Stimulated activated CD8-positive, alpha-beta memory T cell treated with anti-CD3 and anti-CD28 coated beads, Interleukin-7, amount 100 ng/mL, for 24 hours (primary cell): ENCODE measurements at places on chromosomes 3 and 15.

DNA sequence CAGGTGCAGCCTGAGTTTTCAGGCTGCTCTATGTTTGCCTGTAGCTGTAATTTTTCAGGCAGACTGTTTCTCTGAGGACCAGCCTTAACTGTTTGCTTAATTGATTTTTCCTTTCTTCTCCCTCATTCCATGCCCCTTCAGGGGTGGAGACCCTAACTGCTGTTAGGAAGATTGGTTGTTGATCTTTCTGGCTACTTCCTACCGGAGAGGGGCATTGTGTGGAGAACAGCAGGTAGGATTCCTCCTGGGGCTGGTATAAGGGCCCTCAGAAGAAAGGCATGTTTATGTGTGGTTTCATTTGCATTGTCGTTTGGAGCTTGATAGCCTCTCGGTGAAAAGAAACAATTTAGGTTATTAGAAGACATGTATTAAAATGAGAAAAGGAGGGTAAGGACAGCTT lies 56.9 kb upstream of the GOLGA6L2 start:
- no peak for DNase-seq

- no peak for DNase-seq
These were observed 115.2 kb upstream of the TP63 start for GRCh38 chr3:189516039-189516438.

DNA sequence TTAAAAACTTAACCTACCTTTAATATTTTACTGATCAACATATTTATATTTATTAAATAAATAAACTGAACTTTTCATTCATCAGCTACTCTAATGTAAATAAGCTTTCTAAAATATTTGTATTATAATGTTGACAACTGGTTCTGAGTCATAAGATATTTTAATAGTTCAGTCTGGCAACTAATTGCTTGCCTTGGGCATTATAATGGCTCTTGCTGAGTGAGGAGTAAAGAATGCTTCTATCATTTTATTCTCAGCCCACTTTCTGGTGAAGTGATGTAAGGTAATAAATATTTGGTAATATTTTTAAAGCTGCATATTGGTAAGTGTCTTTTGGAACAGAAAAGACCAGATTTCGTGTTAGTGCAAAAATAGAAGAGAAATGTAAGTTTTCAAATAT lies 81.5 kb downstream of the DIPK2A start:
- DNase-seq = no peak

- DNase-seq = no peak
These were observed 88.0 kb upstream of the ROPN1 start for GRCh38 chr3:124079912-124080276.

DNA sequence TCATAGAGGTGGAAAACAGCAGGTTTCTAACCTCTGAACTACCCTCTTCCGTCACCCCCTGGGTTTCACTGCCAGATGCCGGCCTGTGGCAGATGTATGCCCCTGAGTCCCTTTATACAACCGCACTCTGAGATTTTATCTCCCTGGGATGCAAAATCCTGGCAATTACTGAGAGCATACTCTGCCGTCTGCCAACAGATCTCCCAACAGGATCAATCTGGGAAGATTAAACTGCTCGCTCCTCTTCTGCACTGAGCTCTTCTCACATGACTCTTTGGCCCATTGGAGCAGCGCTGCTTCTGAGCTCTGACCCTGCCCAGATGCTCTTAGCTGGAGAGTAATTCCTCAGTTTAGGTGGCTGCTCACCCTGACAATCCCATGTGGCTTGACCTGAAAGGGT lies 133.2 kb downstream of the LIPC start:
- DNase-seq = no peak

DNA sequence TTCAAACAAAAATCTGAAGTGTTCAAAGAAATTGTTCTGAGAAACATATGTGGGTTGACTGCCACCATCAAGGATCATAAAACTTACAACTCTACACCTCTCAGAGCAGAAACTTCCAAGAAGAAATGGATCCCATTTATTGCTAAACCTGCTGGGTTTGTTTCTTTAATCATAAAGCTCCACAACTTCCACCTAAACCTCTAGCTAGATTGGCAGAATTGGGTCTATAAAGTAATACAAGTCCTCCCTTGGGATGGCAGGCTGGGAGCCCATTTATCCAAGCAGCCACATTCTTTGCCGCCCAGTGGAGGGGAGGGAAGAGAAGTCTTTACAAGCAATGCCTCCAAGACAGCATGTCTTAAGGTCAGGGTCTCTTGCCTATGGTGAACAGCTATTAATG lies 40.5 kb upstream of the CMTM8 start:
- no peak for DNase-seq

DNA sequence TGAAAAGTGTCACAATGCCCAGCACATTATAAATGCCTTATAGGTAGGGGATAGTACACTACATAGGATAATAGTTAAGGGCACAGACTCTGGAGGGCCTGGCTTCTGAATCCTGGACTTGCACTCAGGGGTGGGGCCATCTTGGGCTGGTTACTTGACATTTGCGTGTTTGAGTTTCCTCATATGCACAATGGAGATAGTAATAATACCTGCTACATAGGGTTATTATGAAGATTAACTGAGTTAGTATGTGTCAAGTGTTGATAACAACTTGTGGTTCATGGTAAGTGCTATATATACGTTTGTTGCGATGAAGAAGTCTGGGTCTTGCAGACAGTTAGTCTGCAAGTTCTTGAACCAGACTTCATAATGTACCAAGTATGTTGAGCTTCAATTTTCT lies 37.0 kb downstream of the MITF start:
- DNase-seq = no peak

DNA sequence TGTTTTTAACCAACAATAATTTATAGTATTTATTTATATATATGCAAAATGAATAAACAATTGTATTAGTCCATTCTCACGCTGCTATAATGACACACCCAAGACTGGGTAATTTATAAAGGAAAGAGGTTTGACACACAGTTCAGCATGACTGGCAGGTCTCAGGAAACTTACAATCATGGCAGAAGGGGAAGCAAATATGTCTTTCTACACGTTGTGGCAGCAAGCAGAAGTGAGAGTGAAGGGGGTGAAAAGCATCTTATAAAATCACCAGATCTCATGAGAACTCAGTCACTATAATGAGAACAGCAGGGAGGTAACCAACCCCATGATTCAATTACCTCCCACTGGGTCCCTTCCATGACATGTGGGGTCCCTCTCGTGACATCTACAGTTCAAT lies 162.8 kb upstream of the SLITRK3 start:
- no peak for DNase-seq

GRCh38 chr3:24601066-24601939 lies 106.7 kb upstream of the THRB start:
- no peak for DNase-seq

DNA sequence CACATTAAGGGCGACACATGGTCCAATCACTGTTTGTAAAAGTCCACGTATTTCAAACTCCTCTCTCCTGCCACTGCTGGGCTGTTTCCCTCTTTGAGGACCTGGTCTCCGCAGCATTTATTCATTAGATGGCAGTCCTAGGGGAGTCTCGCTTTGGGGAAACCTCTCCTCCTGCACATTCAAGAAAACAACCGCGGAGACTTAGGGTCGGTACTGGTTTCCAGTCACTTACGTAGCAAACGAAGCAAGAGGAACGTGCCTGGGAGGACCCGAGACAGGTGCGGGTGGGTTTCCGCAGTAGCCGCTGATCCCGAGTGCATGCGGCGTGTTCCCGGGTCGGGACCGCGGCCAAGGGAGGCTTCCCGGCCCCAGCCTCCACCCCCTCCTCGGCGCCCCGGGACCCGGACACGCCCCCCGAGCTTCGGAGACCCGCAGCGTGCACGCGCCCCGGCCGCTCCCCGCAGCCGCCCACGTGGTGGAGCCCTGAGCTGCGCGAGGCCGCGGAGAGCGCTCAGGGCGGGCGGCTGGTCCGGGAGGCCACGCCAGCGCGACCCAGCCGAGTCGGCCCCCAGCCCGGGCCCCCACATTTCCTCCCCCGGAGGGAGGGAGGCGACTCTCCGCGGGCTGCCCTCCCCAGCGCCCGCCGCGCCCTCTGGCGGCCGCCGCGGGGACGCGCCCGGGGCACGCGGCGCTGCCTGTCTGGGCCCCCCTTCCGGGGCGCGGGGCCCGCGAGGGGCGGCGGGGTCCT lies 1.1 kb upstream of the IGF1R start:
- peak; percentile 50 for DNase-seq

- DNase-seq = no peak
These were observed 40.0 kb downstream of the ATP2C1 start for GRCh38 chr3:130933801-130934345.

DNA sequence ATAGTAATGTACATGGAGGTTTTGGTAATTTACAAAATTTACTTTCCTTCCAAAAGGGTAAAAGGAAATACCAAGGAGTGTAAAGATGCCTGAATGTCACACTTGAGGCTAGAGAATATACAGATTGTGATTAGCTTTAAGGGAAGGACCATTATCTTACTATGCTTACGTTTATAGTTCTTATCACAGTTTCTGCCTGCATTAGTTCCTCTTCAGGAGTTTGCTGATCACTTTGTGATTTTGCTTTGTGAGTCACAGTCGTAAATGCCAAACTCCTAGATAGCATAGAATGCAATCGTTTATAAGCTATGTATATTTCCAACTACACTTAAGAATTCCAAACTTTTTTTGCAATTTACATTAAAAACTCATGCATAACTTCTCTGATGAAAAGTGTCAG lies 1034.6 kb downstream of the DIPK2A start:
- DNase-seq = no peak

- no peak for DNase-seq
These were observed 66.1 kb upstream of the RORA start for GRCh38 chr15:61295239-61295638.

GRCh38 chr15:99434506-99435112 lies 131.2 kb upstream of the MEF2A start:
- no peak for DNase-seq

DNA sequence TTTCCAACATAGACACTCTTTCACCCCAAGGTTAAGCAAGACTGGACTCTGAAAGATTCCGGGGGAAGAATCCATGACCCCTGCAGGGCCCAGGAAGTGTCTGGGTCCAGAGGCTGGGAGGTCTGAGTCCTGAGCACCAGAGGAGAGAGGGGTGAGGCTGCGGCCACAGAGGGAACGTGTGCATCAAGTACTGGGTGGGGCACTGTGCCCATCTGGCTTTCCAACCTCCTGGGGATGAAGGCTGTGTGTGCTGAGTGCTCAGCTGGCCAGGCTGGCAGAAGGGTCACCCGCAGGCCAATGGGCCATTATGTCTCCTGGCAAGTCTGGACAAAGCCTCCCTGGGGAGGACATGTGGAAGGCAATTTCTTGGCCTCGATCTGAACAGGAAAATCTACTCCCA lies 3.3 kb downstream of the CHRNA3 start:
- DNase-seq = no peak

- no peak for DNase-seq
These were observed 383.7 kb downstream of the MFSD1 start for GRCh38 chr3:159185443-159186050.

DNA sequence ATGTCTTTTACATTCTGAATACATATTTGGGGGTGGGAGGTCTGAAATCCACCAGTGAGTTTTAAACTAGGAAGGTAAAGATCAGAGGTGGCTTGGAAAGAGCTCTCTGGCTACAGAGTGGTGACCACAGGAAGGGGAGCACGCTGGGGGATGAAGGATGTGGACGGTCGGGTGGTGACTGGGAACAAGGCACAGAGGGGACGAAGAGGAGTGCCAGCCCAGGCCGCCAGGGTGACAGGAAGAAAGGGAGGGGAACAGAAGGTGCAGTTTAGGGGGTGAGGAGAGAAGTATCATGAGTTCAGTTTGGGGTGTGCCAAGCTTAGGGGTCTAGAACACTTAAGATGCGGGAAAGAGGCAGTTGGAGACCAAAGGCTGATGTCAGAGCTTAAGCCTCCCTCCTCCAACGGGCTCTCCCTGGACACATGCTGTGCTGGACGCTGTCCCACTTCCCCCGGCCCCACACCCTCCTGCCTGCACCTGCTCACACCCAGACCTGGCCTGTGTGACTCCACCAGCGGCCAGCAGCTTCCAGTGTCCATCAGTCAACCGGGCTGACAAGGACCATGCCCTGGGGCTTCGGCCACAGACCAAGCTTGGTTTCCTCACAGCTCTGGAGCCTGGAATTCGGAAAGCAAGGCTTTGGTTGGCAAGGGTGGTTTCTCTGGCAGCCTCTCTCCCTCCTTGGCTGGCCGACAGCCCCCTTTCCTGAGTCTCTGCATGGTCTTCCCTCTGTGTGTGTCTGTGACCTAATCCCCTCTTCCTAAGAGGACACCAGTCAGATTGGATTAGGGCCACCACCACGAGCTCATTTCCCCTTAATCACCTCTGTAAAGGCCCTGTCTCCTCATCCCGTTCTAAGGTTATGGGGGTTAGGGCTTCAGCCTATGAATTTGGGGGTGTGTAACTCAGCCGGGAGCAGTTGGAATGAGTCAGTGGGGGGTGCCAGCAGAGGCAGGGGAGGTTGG lies 120.4 kb upstream of the IQSEC1 start:
- DNase-seq = no peak

DNA sequence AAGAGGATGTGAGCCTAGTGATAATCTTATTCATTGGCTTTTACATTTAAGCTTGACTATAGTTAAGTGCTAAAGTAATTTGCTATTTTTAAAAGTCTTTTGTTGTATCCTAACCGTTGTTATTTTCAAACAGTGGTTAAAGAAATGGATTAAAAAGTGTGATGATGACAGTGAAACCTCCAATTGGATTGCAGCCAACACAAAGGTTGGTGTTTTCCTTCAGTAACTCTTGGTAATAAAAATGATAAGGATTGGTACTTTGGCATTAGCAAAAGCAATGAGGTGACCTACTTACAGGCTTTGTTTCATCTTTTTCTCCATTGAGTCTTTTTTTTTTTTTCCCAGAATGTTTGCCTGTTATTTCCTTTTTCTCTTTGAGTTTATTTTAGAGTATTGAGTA lies 87.5 kb upstream of the GOLGA6B start:
- no peak for DNase-seq

GRCh38 chr15:90002428-90002844 lies 1.3 kb downstream of the ZNF710 start:
- no peak for DNase-seq

GRCh38 chr3:45817831-45818522 lies 21.6 kb upstream of the SLC6A20 start:
- no peak for DNase-seq

DNA sequence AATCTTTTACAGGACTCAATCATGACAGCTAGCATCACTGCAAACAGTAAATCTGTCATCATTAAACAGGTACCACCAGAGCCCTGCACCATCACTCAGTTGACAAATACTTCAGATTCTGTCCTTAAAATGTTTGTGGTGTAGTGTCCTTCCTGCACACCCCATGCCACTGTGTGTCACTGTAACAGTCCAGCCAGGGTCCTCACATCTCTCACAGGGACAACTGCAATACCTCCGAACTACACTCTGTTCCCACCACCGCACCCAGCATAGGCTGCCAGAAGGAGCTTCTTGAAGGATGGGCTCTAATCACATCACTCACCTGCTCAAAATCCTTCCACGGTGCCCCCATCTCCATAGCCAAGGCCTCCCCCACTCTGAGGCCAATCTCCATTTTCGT lies 90.2 kb upstream of the FGF12 start:
- DNase-seq = no peak

- no peak for DNase-seq
These were observed 603.2 kb upstream of the KCNMB2 start for GRCh38 chr3:177932750-177933660.

GRCh38 chr15:82901114-82901805 lies 51.3 kb downstream of the HOMER2 start:
- DNase-seq = no peak

- DNase-seq = no peak
These were observed 81.0 kb downstream of the PLXNA1 start for GRCh38 chr3:127063916-127064315.
